WTC11 (cell line): ENCODE measurements at places on chromosomes 16 and 17. TPM values are rescaled to one million over a fixed set of nuclear protein-coding genes. Genes with fewer than 3 reads are reported as not detected.

Gene SAT2
- total RNA-seq, result 68.3 to 75.8 TPM (median 73.1 TPM) in 3 replicates

DNA sequence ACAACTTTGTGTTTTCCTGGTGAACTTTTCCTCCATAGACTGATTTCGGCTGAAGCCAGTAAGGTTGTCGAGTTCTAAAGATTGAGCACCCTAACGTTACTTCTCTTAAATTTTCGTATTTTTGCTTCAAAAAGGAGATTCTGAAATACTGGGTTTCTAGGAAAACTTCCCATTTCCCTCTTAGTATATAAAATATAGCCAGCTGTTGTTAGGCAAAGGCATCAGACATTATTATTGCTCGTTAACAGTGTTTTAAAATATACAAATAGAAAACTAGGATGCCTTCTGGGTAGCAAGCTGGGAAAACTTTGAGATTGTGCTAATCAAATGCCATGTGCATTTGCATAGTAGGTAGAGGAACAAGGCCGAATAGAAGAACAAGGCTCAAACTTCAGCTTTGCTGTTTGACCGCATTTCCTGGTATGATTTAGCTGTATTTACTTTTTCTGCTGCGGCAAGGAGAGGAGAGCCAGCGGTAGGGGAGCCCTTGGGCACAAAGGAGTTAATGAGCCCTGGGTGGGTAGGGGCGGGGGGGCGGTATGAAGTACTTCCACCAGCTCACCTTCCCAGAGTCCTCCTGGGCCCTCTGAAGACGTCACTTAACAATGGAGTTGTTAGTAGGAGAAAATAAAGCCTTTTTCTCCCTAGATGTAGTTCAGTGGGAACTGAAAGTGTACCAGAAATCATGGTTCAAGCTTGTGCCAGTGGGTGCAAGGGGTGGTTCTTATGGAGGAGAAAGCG lies 151.9 kb downstream of the MSI2 start:
- H3K27me3 ChIP-seq, result no peaks in the 10 kb centered on the region
- peak; percentile 38 for DNase-seq
- H3K36me3 ChIP-seq, result no peaks in the 10 kb centered on the region
- H3K4me3 ChIP-seq, result peak overlapping the region; percentile 14; the same call in 1 of the 2 replicates

DNA sequence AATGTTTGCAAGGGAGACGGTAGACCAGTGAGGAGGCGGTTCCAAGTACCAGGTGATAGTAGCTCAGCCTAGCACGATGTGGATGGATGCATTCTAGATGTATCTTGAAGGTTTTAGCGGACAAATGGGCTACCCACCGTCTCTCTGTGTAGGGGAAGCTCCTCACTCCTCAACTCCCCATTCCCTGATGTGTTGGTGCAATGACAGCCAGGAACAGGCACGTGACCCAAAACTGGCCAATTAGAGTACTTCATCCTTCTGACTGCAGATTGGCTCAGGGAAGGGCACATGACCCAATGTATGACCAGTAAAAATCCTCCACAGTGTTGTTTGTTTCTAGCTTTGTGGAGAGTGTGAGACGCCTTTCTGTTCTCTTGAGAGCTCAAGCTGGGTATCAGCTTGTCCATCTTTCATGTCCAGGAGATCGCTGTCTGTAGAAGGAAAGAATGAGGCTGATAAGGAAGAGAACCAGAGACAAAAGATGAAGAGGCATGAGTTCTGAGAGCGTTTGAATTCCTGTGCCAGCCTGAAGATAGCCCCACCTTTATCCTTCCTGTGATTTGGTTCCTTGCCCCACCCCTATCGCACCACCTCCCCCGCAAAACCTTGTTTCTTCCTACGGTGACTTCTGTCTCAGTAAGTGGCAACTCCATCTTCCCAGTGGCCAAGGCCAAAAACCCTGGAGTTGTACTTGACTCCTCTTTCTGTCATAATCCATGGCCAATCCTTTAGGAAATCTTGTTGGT lies 2.3 kb upstream of the BORCS6 start:
- H3K4me1 ChIP-seq, result peaks cover 7% of the 10 kb centered on the region
- no peak overlapping the region for H3K4me3 ChIP-seq
- peak; percentile 74 for DNase-seq
- no peaks in the 10 kb centered on the region for H3K36me3 ChIP-seq

GRCh38 chr17:20026960-20027359 lies 17.8 kb downstream of the SPECC1 start:
- H3K4me1 ChIP-seq, result peaks cover 3% of the 10 kb centered on the region; the same call in 1 of the 2 replicates
- no peaks in the 10 kb centered on the region for H3K27me3 ChIP-seq
- no peak for DNase-seq

Gene MYBBP1A
- total RNA-seq, result 108 to 163 TPM (median 118 TPM) in 3 replicates

Gene IL34
- 6.0 to 8.8 TPM (median 7.5 TPM) in 3 replicates for total RNA-seq

- H3K36me3 ChIP-seq, result no peaks in the 10 kb centered on the region
- H3K4me1 ChIP-seq, result peaks cover 27% of the 10 kb centered on the region
- H3K4me3 ChIP-seq, result no peak overlapping the region
- DNase-seq, result no peak
Observed at GRCh38 chr17:57580055-57580739, 164.9 kb downstream of the CCDC182 start.

Gene SLC52A1
- total RNA-seq, result 0.78 to 1.1 TPM (median 0.99 TPM) in 3 replicates

DNA sequence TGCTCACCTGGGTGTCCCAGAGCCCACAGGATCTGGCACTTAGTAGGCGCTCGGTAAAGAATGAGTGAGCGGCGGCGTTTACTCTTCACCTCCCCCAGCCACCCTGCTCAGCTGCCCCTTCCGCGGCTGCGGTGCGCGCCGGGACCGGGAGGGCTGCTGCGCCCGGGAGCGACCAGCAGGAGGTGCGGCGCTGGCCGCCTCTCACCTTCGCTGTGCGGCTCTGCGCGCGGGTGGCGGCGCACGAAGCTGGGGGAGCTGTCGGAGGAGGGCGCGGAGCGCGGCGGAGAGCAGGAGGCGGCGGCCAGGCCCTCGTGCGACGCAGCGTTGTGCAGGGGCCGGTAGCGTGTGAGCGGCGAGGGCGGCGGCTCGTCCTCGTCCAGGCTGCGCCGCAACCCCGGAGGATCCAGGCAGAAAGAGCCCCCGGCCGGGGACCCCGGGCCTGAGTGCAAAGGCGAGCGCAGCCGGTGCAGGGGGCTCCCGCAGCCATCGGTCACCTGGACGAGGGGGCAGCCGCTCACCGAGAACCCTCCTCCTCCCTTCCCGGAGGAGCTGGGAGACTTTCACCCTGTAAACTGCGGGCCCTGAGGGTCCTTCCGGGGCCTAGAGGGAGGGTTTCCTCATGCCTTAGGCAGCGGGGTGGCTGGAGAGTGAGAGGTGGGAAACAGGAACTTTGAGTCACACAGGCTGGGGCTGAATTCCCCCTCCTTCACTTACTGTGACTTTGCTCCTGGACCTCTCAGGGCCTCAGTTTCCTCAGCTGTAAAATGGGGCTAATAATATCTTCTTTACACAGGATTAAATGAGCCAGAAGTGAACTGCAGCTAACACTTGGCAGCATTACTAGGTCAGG lies 12.5 kb downstream of the SAMD14 start:
- peaks cover 20% of the 10 kb centered on the region for H3K4me1 ChIP-seq
- H3K27me3 ChIP-seq, result peaks cover 63% of the 10 kb centered on the region
- no peaks in the 10 kb centered on the region for H3K36me3 ChIP-seq
- peak; percentile 82 for DNase-seq
- peak overlapping the region; percentile 62 for H3K4me3 ChIP-seq

Gene FBXO39
- not detected in 3 replicates for total RNA-seq

Gene AXIN2
- total RNA-seq, result 35.0 to 37.3 TPM (median 37.0 TPM) in 3 replicates

Gene TK1
- total RNA-seq, result 72.5 to 84.1 TPM (median 82.6 TPM) in 3 replicates

Gene KLHL10
- 0.14 to 0.35 TPM (median 0.14 TPM) in 3 replicates for total RNA-seq

DNA sequence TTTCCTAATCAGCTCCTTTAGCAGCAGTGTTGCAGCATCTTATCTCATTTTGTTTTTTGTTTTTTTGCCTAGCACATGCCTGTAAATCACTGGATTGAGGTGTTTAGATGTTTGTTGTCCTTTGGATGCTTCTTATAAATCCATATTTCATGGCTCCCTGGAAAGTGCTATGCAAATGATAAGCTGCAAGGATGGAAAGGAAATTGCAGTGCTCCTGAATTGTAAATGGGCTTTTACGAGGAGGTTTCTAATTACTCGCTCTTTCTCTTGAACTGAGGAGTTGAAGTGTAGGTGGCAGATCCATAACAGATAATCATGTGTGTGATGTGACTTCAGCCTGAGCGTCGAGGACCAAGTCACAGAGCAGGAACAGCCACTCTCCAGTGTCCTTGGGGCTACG lies 45.0 kb downstream of the MAPT start:
- H3K4me3 ChIP-seq, result no peak overlapping the region
- H3K4me1 ChIP-seq, result peaks cover 42% of the 10 kb centered on the region
- no peaks in the 10 kb centered on the region for H3K36me3 ChIP-seq
- no peak overlapping the region for H3K27ac ChIP-seq

DNA sequence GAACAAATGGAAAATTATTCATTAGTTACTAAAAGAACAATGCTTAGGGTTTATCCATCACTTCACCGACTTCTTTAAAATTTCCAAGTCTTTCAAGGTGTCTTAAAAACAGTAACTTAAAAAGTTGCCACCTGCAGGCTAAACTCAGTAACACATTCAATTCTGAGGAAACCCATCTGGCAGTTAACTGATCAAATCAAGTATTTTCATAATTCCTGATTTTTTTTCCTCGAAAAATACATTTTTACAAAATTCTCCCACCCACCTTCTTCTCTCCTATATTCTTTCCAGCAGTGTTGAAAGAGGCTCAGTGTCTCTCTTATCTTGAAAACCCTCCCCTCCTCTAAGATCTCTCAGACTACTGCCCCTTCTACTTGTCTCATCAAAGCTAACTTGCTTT lies 29.9 kb downstream of the PARN start:
- H3K27me3 ChIP-seq, result no peaks in the 10 kb centered on the region
- no peak overlapping the region for H3K4me3 ChIP-seq
- no peak overlapping the region for H3K27ac ChIP-seq
- H3K4me1 ChIP-seq, result no peaks in the 10 kb centered on the region
- H3K36me3 ChIP-seq, result peaks cover 62% of the 10 kb centered on the region

Gene KSR1
- total RNA-seq, result 38.0 to 45.5 TPM (median 39.7 TPM) in 3 replicates

DNA sequence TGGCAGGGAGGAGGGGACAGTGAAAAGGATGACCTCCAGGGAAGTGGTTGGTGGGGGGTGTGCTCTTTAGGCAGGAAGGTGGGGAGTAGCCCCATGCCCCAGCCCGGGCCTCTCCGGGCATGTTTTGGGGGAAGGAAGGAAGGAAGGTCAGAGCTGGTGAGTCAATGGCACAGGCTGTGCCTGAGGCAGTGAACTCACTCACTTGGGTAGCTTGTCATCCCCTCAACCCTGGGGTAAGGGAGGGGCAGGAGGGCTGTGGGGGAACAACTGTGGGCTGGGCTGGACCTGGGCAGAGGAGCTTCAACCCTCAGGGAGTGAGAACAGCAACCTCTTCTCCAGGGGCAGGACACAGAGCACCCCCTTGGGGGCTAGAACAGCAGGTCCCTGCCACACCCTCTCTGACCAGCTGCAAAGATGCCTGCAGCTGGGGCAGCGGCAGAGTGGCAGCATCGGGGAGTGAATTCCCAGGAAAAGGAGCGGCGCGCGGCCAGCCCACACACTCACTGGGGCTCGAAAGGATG lies 6.3 kb downstream of the CSF3 start:
- DNase-seq, result no peak
- peaks cover 24% of the 10 kb centered on the region for H3K4me1 ChIP-seq
- peak overlapping the region; percentile 53; the same call in 1 of the 2 replicates for H3K27ac ChIP-seq
- H3K4me3 ChIP-seq, result no peak overlapping the region
- peaks cover 29% of the 10 kb centered on the region for H3K36me3 ChIP-seq

DNA sequence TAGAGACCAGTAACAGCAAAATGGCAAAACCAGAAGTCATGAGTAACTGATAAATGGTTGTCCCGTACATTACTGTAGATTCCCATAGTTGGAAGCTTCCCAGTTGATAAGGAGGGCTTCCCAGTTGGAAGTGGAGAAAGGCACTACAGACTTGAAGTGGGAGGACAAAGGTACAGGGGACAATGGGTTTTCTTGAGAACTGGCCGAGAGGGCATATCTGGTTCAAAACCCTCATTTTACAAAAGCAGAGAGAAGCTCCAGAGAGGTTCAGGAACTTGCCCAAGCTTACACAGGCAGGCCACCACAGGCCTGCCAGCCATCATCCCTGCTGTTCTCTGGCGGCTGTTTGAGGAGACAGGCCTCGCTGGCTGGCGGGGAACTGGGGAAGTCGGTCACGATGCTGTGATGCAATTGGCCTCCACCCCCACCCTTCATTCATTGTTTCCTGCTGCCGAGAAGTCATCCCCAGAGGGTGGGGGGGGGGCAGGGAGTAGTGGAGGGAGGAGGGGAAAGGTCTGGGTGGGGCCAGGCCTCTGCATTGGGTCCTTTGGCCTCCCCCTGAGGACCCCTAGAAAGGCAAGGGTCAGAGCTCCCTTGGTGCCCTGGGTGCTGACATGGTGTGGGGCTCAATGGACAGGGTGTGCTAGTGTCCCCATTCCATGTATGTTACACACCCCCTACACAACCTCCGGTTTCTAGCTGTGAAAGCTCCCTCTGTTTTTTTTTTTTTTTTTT lies 3.0 kb downstream of the UBALD2 start:
- H3K4me3 ChIP-seq, result peak overlapping the region; percentile 27
- H3K27ac ChIP-seq, result peak overlapping the region; percentile 85
- peaks cover 7% of the 10 kb centered on the region; the same call in 1 of the 2 replicates for H3K36me3 ChIP-seq
- DNase-seq, result no peak
- H3K27me3 ChIP-seq, result no peaks in the 10 kb centered on the region
- H3K4me1 ChIP-seq, result peaks cover 39% of the 10 kb centered on the region

Gene PSMD3
- 157 to 190 TPM (median 158 TPM) in 3 replicates for total RNA-seq

Gene TBC1D26
- total RNA-seq, result 2.2 to 3.6 TPM (median 3.5 TPM) in 3 replicates

Gene UTS2R
- 0.46 to 0.76 TPM (median 0.53 TPM) in 3 replicates for total RNA-seq
